Fibroblast of skin of back (primary cell): ENCODE measurements at places on chromosomes 5 and 9.
A peak's percentile ranks its signal among the peaks of the same experiment; 100 is the strongest.

GRCh38 chr9:1876891-1877496 lies 138.2 kb upstream of the SMARCA2 start:
- no peak for DNase-seq

- no peak for DNase-seq
Observed at GRCh38 chr5:133520991-133521706, 91.2 kb downstream of the FSTL4 start.

DNA sequence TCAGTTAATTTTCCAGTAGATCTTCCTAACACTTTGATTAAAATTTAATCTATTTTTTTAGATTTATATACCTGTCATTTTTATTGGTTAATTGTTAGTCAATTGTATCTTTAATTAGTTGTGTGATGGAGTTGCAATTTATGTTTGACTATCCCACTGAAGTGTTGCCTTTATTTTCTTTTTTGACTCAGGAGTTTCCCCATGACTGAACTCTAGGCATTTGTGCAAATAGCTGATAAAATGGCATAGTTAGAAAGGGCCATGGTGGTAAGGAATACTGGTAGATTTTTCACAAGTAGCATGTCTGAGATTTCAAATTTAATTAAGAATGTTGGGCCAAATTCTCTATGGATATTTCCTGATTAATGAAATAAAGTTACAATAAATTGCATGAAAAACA lies 273.1 kb upstream of the DAB2 start:
- no peak for DNase-seq

DNA sequence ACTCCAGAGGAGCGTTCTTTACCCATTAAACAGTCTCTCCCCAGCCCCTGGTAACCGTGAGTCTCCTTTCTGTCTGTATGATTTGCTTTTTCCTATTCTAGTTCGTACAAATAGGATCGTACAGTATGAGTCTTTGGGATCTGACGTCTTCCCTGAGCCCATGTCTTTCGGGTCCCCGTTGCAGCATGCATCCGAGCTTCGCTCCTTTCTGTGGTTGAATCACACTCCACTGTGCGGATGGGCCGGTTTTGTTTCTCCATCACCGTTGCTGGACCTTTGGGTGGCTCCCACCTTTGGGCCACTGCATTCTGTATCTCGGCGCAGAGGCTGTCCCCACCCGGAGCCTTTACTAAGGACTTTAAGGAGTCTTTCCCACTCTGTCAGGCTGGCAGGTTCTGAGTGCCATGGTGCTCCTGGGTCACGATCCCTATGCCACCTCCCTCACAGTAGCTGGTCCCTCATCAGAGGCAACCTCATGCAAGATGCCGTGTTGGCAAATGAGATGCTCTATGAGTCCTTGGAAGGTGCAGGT lies 145.7 kb upstream of the COL5A1 start:
- no peak for DNase-seq

- no peak for DNase-seq
Observed at GRCh38 chr5:113197456-113198200, 221.0 kb downstream of the DCP2 start.

- DNase-seq = no peak
Observed at GRCh38 chr5:43926923-43927322, 323.9 kb downstream of the NNT start.

- DNase-seq = no peak
Observed at GRCh38 chr5:61348447-61348846, 16.4 kb downstream of the ZSWIM6 start.

GRCh38 chr5:54905246-54905795 lies 80.1 kb downstream of the ESM1 start:
- no peak for DNase-seq

- DNase-seq = no peak
Observed at GRCh38 chr9:20040991-20041696, 252.3 kb upstream of the SLC24A2 start.

DNA sequence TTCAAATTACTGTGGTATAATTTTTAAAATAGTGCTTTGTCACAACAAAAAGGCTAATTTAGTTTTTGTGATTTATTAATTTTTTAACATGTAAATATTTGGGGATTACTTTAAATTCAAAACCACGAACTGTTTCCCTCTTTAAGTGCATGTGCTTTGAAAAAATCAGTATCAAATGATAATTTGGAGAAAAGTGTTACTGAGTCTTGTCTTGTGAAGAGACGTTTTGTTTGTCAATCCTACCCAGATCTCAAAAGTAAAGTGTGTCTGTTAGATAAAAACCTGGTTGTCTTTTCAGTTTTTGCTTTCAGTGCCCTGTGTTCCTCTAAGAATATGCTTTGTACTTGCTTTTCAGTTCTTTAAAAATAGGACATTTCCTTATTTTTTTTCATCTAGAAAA lies 7.7 kb downstream of the ZSWIM6 start:
- no peak for DNase-seq

- DNase-seq = peak; percentile 7
Observed at GRCh38 chr5:96517295-96517694, 84.2 kb upstream of the PCSK1 start.

GRCh38 chr9:114611516-114612271 lies 603 bp downstream of the TMEM268 start:
- DNase-seq = peak; percentile 65

DNA sequence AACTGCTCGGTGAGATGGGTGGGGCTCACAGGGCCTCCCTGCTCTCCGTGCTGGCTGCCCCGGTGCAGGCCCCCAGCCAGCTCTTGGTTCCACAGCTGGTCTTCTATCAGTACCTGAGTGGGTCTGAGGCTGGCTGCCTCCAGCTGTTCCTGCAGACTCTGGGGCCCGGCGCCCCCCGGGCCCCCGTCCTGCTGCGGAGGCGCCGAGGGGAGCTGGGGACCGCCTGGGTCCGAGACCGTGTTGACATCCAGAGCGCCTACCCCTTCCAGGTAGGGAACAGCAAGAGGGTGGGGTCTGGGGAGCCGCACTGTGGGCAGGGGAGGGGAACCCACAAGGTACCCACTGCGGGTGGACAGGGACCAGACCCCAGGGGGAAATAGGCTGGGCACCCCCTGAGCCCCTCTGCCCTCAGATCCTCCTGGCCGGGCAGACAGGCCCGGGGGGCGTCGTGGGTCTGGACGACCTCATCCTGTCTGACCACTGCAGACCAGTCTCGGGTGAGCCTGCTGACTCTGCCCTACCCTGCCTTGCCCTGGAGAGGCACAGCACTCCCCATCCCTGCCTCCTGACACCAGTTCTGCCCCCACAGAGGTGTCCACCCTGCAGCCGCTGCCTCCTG lies 2.8 kb downstream of the MAMDC4 start:
- no peak for DNase-seq

GRCh38 chr5:134525683-134526482 lies 413 bp downstream of the JADE2 start:
- DNase-seq = peak; percentile 72

DNA sequence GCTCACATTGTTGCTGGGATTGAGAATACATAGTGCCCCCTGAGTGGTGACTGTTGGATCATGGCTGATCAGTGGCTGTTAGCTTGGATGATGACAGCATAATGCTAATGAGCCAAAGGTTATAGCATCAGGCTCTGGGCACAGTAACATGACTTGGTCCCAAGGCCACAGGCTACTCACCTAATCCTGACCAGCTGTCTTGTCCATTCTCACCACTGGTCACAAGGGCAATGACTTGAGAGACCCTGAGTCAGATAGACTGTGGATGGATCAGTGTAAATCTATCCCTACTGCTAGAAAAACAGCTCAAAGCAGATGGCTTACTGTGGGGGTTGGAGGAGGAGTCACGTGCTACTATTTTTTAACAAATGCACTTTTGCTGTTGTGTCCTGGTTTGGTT lies 74.7 kb downstream of the AOPEP start:
- no peak for DNase-seq

- DNase-seq = no peak
Observed at GRCh38 chr5:96922499-96923244, 13.2 kb upstream of the LNPEP start.

- peak; percentile 89 for DNase-seq
Observed at GRCh38 chr5:43037636-43038495, 2.3 kb downstream of the ANXA2R start.

- peak; percentile 47 for DNase-seq
Observed at GRCh38 chr5:142874540-142874939, 104.4 kb downstream of the ARHGAP26 start.

DNA sequence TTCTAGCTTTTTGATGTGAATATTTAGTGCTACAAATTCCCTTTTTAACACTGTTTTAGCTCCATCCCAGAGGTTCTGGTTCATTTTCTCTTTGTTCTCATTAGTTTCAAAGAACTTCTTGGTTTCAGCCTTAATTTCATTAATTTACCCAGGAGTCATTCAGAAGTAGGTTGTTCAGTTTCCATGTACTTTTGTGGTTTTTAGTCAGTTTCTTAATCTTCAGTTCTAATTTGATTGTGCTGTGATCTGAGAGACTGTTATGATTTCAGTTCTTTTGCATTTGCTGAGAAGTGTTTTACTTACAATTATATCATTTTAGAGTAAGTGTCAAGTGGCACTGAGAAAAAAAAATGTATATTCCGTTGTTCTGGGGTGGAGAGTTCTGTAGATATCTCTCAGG lies 240.1 kb upstream of the RASA1 start:
- no peak for DNase-seq

GRCh38 chr9:36191290-36191645 lies 547 bp downstream of the CLTA start:
- DNase-seq = peak; percentile 27

GRCh38 chr9:81472701-81473100 lies 216.6 kb downstream of the TLE1 start:
- DNase-seq = no peak

DNA sequence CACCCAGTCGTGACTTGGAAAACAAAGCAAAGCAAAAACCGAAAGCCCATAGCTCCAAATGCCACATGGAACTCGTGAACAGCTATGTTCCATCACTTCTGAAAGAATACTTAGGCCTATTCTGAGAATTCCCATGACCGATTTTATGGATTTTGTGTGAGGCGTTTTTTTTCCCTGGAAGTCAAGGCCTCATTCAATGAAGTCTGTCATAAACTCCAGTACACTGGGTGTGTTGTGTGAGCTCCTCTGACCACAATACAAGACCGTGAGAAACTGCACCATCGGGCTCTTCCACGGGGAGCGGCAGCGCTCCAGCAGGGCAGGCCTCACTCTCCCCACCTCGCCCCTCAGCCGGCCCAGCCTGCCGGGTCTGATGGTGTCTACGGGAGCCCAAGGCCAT lies 209.5 kb downstream of the FANCC start:
- DNase-seq = peak; percentile 53

DNA sequence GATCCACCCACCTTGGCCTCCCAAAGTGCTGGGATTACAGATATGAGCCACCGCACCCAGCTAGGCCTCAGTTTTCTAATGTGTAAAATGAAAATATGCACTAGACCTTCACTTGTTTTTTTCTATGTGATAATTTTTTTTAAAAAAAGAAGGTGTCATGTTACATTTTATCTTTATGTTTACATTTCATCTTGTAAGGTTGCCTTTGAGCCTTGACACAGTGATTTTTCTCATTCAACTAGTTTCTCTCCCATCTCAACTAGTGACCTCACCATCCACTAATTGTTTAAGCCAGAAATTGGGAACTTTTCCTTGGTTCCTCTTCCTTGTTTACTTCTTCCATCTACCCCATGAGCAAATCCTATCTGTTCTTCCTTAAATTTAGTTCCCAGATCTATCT lies 21.5 kb downstream of the TMC1 start:
- DNase-seq = no peak

DNA sequence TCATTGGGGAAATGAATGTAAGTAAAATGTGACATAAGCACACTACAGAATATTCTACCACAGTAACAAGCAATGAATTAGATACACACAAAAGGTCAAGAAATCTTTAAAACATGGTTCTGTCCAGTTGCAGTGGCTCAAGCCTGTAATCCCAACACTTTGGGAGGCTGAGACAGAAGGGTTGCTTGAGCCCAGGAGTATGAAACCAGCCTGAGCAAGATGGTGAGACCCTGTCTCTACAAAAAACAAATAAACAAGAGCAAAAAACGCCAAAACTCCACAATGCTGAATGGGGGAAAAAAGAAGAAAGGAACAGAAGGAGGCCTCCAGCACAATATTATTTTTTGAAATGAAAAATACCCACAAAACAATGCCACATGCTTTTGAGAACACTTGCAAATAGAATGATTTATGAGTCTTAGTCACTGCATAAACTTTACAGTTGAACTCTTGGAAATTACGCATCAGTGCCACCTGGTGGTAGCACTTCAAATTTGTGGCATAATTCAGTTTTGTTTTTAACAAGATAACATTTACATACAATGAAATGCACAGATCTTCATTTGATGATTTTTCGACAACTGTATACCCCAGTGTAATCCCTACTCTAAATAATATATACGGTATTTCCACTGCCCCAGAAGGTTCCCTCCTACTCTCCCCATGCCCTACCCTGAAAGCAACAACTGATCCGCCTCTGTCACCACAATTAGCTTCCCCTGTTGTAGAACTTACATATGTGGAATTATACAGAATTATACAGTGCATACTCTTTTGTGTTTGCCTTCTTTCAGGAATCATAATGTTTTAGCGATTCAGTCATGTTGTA lies 14.4 kb upstream of the SPINK4 start:
- DNase-seq = peak; percentile 76

DNA sequence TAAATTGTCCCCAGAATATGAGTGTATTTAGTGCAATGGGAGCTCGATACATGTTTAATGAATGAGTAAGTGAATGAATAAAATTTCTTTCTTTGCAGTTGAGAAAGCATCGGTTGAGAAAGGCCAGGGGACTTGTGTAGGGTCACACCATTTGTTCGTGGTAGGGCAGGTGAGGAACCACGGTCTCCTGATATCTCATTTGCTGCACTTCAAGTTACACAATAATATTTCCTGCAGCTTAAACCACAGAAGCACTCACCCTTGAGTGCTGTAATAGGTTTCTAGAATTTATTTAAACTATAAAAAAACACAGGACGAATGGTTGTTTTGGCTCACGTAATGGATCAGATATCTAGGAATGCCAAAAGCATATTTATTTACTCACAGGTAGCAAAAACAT lies 429.8 kb downstream of the SPATA31D1 start:
- DNase-seq = no peak

- DNase-seq = no peak
Observed at GRCh38 chr5:106303911-106304310, 1366.8 kb downstream of the EFNA5 start.

GRCh38 chr5:59684388-59685190 lies 208.9 kb downstream of the PDE4D start:
- DNase-seq = peak; percentile 4

GRCh38 chr5:14261235-14261634 lies 118.1 kb downstream of the TRIO start:
- DNase-seq = no peak

GRCh38 chr9:115216873-115217272 lies 98.9 kb upstream of the TNC start:
- no peak for DNase-seq
